ENCODE measurements at places on chromosomes 1 and 21. TPM values are rescaled to one million over a fixed set of nuclear protein-coding genes. Genes with fewer than 3 reads are reported as not detected.

The RNU1-2 gene
- total RNA-seq, result 4,195 TPM

The GPN2 gene
- total RNA-seq, result 48.6 TPM

The LCE3D gene
- not detected for total RNA-seq

The IGSF3 gene
- total RNA-seq, result 7.2 TPM

The SH2D1B gene
- not detected for total RNA-seq

The RNU5D-1 gene
- total RNA-seq, result not detected

The PGLYRP3 gene
- not detected for total RNA-seq

The DIP2A gene
- total RNA-seq, result 28.2 TPM

The KPRP gene
- not detected for total RNA-seq

The GDAP2 gene
- total RNA-seq, result 19.6 TPM

The CTH gene
- 4.3 TPM for total RNA-seq

The ECM1 gene
- total RNA-seq, result 1.7 TPM

The FABP3 gene
- 0.49 TPM for total RNA-seq

The IER5 gene
- 155 TPM for total RNA-seq

The TNFSF4 gene
- 6.9 TPM for total RNA-seq

The NLRP3 gene
- total RNA-seq, result 0.44 TPM

The CTSS gene
- total RNA-seq, result 165 TPM

The CLCA4 gene
- total RNA-seq, result not detected

The KRTAP13-1 gene
- not detected for total RNA-seq

The AADACL3 gene
- not detected for total RNA-seq

The OR6K3 gene
- not detected for total RNA-seq

The SPAG17 gene
- not detected for total RNA-seq
